ENCODE measurements at places on chromosomes 2 and 18.

- DNase-seq = no peak
Measured at GRCh38 chr2:58862244-58862643, 621.1 kb upstream of the FANCL start.

DNA sequence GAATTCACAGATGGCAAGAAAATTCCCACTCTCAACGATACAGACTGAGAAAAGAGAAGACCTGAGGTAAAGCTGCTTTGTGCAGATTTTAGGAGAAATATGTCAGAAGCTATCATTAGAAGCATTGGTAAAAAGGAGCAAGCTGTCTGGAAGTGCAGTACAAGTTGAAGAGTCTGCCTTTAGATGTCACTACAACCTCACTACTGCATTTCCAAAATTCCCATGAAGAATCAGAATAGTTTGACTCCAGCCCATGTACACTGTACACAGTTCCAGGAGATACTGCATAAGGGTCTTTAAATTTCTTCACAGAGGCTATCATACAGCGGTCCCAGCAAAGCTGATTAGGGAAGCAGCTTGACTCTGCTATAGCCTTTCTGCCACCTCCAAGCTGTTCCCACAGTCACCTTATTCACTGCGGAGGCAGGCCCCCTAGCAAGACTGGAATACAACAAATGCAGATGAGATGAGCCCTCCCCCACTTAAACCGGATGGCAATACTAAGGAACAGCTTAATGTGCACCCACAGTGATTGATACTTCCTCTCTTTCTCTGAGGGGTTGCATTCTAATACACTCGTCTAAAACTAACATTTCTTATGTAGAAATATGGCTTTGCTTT is 527.4 kb downstream of the TMEM182 start:
- DNase-seq = no peak

- DNase-seq = no peak
Measured at GRCh38 chr2:43033016-43033270, 193.5 kb downstream of the ZFP36L2 start.

GRCh38 chr2:70852824-70853223 is 17.2 kb upstream of the CD207 start:
- no peak for DNase-seq

GRCh38 chr18:32328379-32328778 is 138.5 kb downstream of the MEP1B start:
- DNase-seq = no peak

DNA sequence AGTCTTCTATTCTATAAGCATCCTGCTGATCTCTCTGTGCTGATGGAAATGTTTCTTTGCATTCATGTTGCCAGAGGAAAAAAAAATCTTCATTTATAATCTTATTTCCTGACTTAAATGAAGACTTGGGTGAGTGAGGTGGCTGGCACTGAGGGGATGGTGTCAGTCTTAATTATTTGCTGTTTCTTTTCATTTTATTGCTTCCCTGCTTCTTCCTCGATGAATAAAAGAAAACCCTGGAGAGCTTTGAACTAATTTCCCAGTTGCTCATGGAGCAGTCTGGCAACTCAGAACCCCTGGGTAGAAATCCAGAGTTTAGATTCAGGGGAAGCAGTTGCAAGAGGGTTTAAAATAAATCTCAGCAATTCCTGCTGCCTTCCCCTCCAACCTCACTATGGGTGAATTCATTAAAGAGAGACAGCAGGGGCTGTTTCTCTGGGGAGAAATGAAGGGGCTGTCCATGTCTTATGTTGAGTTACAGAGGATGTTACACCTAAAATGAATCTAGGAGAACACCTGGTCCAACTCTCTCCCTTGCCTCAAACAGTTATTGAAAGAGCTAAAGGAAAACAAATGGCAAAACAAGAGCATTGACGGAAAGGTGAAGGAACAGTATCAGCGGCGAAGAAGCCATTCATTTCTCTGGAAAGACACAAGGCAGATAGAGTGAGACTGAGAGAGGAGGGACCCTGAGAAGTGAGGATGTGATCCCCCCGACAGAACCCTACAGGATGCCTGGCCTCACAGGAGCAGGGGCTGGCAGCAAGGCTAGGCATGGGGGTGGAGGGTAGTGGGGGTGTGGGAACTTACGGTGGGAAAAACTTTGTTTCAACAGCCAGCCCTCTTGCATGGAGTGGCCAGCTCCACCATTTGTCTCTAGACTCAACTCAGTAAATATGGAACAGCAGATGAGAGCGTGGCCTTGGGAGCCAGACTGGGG is 41.0 kb downstream of the SP110 start:
- DNase-seq = no peak

GRCh38 chr2:16591370-16591933 is 74.2 kb downstream of the CYRIA start:
- no peak for DNase-seq

GRCh38 chr2:176130147-176130956 is 847 bp downstream of the HOXD8 start:
- no peak for DNase-seq

GRCh38 chr2:191230174-191230573 is 15.0 kb upstream of the MYO1B start:
- DNase-seq = no peak
